ENCODE measurements at places on chromosomes 5 and 9. TPM values are rescaled to one million over a fixed set of nuclear protein-coding genes. Genes with fewer than 3 reads are reported as not detected.

The CFAP157 gene
- not detected for total RNA-seq

The OLFML2A gene
- total RNA-seq, result 0.05 TPM

The SLIT3 gene
- total RNA-seq, result 5.4 TPM

- no peaks in the 10 kb centered on the region for H3K36me3 ChIP-seq
- no peaks in the 10 kb centered on the region for H3K4me1 ChIP-seq
- no peak overlapping the region for H3K27ac ChIP-seq
- no peak overlapping the region for H3K4me3 ChIP-seq
Measured at GRCh38 chr5:65329266-65329665, 152.5 kb downstream of the ADAMTS6 start.

- H3K36me3 ChIP-seq, result peaks cover 3% of the 10 kb centered on the region
- H3K27ac ChIP-seq, result no peak overlapping the region
- no peak for DNase-seq
- H3K4me1 ChIP-seq, result peaks cover 33% of the 10 kb centered on the region
Measured at GRCh38 chr9:99808454-99808853, 13.2 kb upstream of the NR4A3 start.

- H3K36me3 ChIP-seq, result peaks cover 68% of the 10 kb centered on the region
- H3K27ac ChIP-seq, result peak overlapping the region; percentile 99
- peaks cover 68% of the 10 kb centered on the region for H3K4me1 ChIP-seq
- H3K4me3 ChIP-seq, result peak overlapping the region; percentile 98
- DNase-seq, result no peak
Measured at GRCh38 chr5:119357270-119357669, 1.5 kb downstream of the TNFAIP8 start.

DNA sequence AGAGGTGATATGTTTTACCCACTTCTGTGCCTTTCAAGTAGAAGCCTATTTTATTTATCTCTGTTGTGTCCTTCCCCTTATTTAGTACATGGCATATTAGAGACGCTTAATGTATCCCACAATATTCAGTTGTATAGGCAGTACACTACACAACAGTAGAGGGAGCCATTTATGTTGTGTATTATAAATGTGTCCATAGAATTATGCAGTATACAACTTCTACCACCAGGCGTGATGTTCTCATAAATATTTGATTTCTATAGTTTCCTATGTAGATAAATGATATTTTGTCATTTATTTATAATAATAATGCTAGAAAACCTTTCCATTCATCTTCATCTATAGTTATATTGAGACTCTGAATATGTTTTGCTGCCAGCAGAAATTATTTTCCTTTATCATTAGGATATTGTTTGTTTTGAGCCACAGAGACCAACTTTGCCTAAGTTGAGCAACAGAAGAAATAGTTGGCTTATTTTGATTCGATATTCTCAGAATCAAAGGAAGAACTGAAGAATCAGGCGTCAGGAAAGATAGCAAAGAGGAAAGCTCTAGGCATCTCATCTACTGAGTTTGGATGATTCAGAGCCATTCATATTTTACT, 81.7 kb downstream of the ADAMTS19 start:
- no peaks in the 10 kb centered on the region for H3K27me3 ChIP-seq
- no peak overlapping the region for H3K4me3 ChIP-seq
- no peaks in the 10 kb centered on the region for H3K4me1 ChIP-seq
- no peaks in the 10 kb centered on the region for H3K36me3 ChIP-seq
- DNase-seq, result no peak

DNA sequence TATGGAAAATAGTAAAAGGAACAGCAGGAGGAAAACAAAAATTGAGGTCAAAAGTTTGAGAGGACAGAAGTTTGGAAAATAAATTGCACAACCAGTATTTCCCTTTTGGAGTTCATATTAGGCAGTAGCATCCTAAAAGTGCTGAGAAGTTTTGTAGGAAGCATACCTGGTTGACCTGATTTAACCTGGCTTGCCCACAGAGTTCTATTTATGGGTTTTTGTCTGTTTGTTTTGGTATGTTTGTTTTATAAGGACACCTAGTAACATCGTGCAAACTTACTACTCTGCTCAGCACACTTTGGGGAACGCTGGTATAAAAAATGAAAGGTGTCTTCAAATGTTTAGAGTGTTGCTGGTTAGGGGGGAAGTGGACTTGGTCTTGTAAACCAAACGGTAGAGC, 15.1 kb downstream of the ADRB2 start:
- no peaks in the 10 kb centered on the region for H3K36me3 ChIP-seq
- peaks cover 6% of the 10 kb centered on the region for H3K4me1 ChIP-seq
- no peak for DNase-seq
- H3K4me3 ChIP-seq, result no peak overlapping the region

The RNF224 gene
- not detected for total RNA-seq

GRCh38 chr5:9955586-9955985, 294.1 kb downstream of the ATPSCKMT start:
- no peaks in the 10 kb centered on the region for H3K27me3 ChIP-seq
- no peaks in the 10 kb centered on the region for H3K4me1 ChIP-seq
- no peaks in the 10 kb centered on the region for H3K36me3 ChIP-seq
- H3K27ac ChIP-seq, result no peak overlapping the region

The GPBP1 gene
- 91.8 TPM for total RNA-seq

The CARTPT gene
- total RNA-seq, result not detected

Measured in activated CD4-positive, alpha-beta T cell treated with anti-CD3 and anti-CD28 coated beads for 36 hours (primary cell).